ENCODE measurements at places on chromosomes 2 and 18.

- no peak for DNase-seq
Observed at GRCh38 chr2:241961454-241961853, 91.9 kb downstream of the RTP5 start.

DNA sequence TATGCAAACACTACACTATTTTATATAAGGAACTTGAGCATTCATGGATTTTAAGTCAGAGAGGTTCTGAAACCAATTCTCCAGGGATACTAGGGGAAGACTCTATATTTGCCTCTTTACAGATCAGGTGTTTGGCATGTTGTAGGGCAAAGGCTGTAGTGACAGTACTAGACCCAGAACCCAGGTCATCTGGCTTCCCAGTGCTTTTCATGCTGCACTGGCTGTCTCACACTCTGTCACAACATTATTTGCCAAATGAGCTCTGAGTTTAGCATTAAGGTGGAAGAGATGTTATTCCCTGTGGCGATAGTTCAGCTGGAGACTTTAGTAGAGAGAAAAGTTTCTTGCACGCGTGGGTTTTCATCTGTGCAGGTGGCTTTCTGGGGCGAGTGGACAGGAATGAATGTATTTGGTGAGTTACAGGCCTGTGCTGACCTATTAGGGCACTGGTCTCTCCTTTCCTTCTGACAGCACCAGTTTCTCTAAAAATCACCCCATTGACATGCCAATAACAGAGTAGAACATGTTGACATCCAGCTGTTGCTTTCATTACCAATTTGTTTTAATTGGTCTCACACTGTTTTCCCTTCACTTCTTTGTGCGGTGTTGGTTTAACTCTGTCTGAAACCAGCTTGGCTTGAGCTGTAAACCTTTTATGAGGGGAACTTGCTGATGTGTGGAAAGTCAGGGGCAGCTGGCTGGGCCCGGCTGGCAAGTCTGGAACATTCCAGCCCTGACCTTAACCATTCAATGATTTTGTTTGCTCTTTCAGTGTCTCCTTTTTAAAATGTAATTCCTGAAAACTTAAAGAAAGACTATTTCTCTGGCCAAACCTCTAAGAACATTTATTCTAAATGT is 643.0 kb upstream of the FAM98A start:
- DNase-seq: no peak

DNA sequence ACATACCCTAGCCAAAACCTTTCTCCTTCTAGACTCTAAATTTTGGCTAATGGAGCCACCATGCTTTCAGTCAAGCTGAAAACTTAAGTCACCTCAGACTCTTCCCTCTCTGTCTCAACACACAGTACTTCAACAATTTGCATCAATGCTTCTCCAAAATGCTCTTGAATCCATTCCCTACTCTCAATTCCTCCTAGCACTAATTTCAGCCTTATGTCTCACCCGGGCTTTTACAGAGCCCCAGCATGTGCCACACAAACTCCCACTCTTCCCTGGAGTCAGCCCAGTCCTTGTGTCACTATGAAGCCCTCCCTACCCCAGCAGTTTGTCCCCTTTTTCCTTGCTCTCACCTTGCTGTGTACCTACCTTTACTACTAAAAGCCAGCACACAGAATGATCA is 38.7 kb downstream of the AAK1 start:
- no peak for DNase-seq

DNA sequence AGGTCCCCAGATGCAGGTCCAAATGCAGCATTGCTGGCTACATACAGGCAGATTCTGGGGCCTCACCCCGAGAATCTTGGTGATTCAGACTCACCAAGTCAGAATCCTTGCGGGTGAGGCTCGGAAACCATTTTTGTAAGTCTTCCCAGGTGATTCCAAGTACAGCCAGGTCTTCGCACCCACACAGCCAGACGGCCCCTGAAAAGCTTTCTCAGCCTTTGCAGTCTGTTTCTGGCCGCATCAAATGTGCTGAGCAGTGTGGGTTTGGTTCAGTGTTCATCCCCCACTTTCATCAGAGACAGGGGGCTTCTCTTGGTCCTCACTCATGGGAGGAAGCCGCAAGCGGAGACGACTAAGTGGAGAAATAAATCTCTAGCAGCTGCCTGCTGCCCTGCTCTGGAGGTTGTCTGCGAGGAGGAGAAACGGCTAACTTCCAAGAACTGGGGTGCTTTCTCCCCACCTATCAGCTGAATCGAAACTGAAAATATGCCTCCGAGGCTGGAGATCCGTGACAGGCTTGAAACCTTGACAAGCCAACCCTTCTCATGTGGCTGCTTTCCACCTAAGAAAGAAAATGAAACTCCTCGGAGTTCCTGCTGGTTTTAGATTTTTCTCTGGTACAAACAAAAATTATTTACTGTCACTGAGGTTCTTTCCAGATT is 8.9 kb upstream of the TMEM185B start:
- DNase-seq: peak; percentile 46

DNA sequence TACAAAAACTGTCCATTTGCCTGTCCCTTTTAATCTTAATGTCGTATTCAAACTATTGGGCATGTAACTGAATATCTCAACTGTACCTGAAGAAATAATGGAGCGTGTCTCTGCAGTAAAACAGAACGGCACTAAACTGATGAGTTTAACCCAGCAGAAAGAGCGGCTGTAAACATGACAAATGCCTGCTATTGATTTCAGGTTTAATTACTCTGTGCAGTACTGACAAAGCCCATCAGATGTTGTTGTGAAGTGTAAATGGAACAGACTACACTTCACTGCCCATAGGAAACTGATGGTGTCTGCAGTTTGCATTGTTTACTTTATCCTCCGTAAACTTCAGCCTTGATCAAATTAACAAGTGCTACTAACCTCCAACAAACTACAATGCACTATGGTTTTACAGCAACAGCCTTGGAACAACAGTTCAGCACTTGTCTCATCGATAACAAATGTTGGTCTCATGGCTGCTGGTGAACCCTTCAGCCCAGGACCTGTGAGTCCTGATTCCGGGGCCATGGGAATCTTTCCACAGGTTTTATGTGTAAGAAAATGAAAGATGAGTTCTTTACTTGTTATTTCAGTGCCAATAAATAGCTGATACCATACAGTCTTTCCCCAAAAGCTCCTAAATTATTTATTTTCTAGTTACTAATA is 316.5 kb downstream of the CCDC178 start:
- DNase-seq: no peak

DNA sequence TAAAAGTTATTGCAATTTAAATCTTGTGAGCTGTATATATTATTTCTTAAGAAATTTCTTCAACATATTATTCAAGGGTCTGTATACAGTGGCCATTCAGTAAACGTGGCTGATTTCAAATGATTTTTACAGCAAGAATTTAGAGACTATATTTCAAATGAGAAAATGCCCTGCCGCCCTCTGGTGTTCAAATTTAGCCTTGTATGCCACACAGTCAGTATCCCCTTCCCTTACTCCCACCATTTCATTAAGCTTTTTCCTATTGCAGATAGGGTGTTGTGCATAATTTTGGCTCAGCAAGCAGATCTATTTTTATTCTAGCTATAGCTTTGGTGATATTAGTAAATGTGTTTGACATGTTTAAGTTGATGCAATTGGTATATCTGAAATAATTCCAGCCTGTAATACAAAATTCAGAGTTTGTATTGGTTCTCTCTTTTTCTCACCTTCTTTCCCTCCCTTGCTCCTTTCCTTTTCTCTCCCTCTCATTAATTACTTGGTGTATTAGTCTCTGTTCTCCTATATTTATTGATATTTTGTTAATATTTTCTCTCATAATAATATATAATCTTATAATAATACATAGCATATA is 22.8 kb upstream of the SCN7A start:
- no peak for DNase-seq

- no peak for DNase-seq
Observed at GRCh38 chr18:57128220-57128932, 18.5 kb upstream of the BOD1L2 start.

GRCh38 chr18:33851546-33852078 is 273.6 kb downstream of the ASXL3 start:
- no peak for DNase-seq

DNA sequence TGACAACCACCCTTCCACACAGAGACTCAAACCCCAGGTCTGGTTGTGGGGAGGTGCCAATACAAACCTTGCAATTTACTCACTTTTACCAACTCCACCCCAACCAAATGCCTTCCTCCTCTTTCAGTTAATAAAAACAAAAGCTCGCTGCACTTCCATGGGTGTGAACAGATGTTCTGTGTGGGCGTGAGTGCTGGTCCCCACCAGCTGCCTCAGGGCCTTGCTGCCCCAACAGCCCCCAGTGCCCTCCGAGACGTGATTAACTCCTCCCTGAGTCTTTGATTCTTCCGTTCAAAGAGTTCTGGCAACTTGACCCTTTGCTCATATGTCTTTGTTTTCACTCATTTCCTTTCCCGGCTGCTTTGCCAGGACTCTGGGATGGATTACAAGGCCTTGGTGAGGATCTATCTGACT is 258.9 kb upstream of the CXCR4 start:
- peak; percentile 35 for DNase-seq

DNA sequence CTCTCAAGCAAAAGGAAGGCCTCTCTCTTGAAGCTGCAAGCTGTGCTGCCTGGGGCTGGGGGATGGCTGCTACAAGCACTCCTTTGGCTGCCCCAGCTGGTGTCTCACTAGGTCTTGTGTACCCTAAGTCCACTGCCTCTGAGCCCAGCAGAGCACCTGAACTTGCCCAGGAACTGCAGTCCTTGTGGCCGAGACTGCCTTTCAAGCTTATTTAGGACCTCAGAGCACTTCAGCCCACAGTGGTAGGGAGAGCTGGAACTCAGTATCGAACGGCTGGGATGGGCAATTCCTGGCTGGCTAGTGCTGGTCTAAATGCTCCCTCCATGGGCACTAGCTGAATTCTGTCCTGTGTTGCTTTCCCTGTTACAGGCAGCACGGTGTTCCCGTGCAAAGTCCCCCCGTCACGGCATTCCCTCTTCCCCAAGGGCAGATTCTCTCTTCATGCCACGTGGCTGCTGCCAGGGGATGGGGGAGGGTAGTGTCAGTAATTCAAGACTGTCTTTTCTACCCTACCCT is 25.9 kb downstream of the STPG4 start:
- DNase-seq: no peak

GRCh38 chr2:217740178-217740577 is 262.6 kb downstream of the TNS1 start:
- DNase-seq: peak; percentile 58

- peak; percentile 61 for DNase-seq
Observed at GRCh38 chr2:188664951-188665595, 309.1 kb upstream of the COL3A1 start.

GRCh38 chr2:128028668-128029054 is 802 bp upstream of the SAP130 start:
- no peak for DNase-seq

DNA sequence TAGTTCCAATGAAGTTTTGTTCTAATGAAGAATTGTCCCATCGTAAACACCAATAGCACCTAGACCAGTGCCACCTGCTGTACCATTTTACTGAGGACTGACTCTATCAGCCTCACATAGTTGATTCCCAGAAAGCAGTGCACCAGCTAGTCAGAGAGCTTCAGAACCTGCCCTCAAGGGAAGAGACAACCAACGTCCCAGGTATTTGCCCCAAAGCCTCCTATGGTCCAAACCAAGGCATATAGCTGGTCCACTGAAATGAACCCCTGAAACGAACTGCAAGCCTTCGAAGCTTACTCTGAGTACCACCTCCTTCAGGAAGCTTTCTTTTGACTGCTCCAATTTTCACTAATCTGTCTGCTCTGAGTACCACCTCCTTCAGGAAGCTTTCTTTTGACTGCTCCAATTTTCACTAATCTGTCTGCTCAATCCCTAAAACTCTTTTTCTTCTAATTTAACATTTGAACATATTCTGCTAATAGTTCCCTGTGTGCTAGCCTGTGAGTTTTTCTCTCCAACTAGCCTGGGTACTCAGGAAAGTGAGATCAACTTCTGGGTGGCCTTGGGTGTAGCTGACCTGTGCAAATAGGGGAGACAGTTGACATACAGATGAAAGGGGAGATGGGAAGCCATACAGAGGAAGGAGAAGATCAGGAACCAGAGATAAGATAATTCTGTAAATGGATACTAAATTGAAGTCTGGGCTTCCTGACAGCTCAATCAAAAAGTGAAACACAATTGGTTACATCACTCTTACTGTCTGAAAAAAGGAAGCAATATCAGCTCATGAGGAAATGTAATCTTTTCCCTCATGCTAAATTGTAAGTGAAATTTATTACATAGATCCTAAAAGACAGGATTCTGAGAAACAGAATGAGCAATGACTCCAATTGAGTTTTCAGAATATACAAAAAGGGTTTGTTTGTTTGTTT is 33.5 kb upstream of the EML4 start:
- DNase-seq: no peak

GRCh38 chr2:97673182-97673914 is 3.8 kb downstream of the C2orf92 start:
- no peak for DNase-seq

DNA sequence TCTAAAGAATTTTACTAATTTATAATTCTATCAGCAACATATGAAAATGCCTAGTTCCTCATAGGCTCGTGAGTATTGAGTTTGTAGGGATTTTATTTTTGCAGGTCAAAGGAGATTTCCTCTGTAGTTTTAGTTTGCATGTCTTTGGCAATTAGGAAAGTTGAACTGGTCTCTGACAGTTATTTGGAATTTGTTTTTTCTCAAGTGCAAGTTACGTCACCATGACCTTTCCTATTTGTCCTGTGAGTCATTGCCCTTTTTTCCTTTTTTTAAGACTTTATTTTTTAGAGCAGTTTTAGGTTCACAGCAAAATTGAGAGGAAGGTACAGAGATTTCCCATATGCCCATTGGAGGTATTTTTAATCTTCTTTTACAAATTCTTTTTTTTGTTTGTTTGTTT is 29.0 kb downstream of the RAMP1 start:
- peak; percentile 56 for DNase-seq

GRCh38 chr2:191255271-191255670 is 10.1 kb downstream of the MYO1B start:
- no peak for DNase-seq
